Kidney glomerular epithelial cell (primary cell): ENCODE measurements at places on chromosomes 3 and 15.

GRCh38 chr15:54289590-54290136 lies 311.4 kb downstream of the UNC13C start:
- no peak for DNase-seq

GRCh38 chr15:53297828-53298227 lies 461.6 kb downstream of the WDR72 start:
- DNase-seq = no peak

DNA sequence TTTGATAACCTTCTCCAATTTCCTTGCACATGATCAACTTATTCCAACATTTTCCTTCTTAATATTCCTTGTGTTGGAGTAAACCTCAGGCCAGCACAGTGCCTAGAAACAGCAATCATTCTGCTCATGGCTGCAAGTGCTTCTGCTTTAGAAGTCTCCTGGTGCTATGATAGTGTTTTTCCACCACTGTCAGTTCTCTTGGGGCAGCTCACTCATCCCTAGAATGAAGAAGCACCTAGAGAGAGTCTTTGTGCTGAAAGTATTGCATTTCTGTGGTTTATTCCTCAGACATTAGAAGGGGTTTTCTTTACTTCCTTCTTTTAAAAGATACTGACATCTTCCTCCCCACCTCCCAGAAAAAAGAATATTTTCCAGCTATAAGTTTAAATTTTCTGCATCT lies 183.5 kb downstream of the RYR3 start:
- no peak for DNase-seq

- DNase-seq = no peak
Observed at GRCh38 chr3:185935465-185936272, 2.1 kb downstream of the TRA2B start.

DNA sequence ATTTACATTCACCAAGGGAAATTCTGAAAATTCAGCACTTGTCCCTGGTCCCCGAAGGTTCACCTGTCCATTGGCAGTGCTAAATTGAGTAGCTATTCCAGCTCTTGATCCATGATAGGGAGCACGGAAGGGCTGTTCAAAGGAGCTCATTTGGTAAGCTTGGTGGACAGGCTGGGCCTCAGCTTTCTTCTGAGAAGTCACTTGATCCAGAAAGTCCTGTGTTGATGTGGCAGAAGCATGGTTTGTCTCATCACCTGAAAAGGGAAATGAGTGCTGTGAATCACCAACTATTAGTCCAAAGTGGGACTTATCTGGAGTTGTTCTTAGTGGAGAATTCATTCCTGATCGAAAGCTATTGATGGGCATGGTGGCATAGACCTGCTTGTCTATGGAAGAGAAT lies 19.9 kb upstream of the SLC12A8 start:
- DNase-seq = no peak

DNA sequence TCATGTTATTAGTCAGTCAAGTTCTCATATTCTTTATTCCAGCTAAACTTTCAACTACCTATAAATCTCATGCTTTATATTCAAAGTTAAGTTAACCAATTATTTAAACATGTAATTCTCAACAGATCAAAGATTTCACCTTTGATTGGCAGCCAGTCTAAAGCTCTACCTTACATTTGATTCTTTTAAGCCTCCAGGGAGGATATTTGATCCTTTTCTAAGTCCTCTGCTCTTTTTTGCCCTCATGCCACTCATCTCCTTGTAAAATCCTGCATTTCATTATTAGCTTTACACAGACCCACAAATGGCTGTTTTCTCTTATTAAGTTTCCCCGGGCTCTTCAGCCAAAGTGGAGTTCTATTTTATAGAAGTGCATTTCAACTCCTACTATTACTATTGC lies 134.1 kb downstream of the NLGN1 start:
- DNase-seq = no peak

DNA sequence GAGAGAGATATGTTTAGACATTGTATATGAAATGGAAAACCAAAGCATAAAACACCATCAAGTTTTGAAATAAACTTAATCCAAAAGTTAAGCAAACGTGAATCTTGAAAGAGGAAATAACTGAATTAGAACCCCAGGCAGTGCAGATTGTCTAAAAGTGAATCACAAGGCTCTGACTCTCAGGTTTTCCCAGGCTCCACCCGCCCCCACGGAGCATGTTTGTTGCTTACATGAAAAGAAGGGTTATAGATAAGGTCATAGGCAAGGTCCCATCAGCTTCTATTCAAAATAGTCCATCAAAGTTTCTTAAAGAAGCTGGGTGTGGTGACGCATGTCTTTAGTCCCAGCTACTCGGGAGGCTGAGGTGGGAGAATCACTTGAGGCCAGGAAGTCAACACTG lies 29.0 kb upstream of the SLMAP start:
- no peak for DNase-seq

- DNase-seq = no peak
Observed at GRCh38 chr3:181488536-181488935, 223.2 kb upstream of the SOX2 start.

GRCh38 chr3:169746924-169747323 lies 17.9 kb downstream of the TERC start:
- no peak for DNase-seq
